Amniotic epithelial cell (primary cell): ENCODE measurements at places on chromosomes 1 and 21.
A peak's percentile ranks its signal among the peaks of the same experiment; 100 is the strongest.

DNA sequence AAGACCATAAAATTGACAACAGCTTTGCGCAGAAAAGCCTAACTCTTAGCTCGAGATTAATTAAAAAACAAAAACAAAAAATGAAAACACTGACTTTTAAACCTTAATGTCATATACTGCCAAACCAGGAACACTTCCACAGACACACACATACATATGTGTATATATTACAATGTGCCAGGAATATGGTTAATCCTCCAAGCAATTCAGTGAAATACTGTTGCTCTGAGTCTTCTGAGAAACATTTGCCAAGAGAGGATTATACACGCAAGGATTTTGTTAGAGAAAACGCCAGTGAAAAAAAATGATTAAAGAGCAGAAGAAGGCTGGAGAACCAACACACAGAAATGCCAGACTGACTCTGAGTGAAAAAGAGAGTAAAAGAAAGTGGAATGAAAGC lies 116.7 kb upstream of the CHRM3 start:
- peak; percentile 27 for DNase-seq

DNA sequence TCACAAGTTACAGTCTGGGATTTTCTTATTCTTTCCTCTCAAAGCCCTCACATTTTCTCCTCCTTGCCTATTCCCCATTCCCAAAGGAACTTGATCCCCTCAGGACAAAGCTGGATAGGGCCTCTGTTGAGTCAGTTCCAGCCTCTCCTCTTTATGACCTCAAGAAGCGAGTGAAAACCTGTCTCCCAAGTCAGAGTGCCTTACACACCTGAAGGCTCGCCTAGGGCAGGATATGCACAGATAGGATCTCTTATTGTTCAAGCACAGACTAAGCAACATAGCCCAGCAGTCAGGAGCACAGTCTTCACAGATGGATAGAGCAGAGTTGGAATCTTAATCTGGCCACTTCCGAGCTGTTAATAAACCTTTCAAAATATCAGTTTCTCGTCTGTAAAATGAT lies 60.8 kb upstream of the PRRC2C start:
- no peak for DNase-seq

DNA sequence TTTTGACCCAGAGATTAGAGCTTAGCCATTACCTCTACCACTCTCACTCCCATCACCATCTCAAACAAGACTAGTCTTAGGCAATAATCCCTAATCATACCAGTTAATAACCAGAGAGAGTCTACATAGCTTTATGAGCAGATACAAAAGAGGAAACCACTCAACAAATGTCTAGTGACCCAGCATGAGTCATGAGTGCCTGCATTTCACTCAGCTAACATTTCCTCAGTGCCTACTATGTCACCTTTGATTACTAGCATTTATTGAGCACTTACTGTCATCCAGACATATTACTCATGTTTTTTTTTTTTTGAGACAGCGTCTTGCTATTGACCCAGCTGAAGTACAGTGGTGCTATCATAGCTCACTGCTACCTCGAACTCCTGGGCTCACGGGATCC lies 35.9 kb upstream of the GALNT2 start:
- peak; percentile 11 for DNase-seq

- DNase-seq: no peak
These were observed 6.8 kb downstream of the SMIM1 start for GRCh38 chr1:3779265-3779911.

DNA sequence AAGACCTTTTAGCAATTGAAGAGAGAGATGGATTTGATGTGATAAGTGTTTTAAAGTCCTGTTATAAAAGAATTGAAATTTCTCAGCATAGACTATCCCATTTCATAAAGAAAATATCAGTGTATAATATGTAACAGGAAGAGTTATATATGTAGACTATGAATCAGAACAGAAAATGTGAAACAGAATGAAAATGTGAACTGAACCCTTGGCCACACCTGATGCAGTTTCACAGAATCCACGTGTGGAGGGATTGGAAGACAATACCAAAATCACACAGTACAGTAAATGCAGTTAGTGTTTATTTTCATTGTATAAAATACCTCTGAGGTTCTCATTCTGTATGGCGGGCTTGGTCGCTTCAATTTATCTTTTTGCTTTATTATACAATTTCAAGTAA lies 9.9 kb upstream of the SLAMF1 start:
- DNase-seq: no peak

- no peak for DNase-seq
These were observed 1528.6 kb upstream of the TPTE start for GRCh38 chr21:8992731-8993174.

DNA sequence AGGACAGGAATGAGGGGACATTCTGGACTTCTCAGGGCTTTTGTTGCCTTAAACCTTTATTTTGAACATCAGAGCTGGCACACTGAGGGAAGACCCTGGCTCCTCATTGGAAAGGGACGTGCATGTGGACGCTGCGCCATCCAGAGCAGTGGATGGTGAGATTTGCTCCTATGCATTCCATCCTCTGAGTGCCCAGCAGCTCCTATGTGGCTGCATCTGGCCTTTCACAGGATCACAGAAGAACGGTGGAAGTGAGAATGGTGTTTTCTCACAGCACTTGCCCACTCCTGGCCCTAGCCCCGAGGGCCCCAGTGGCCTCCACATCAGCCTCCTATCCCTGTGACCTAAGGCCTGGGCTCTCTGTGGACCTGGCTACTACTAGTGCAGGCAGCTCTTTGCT lies 20.6 kb upstream of the CCDC190 start:
- no peak for DNase-seq

DNA sequence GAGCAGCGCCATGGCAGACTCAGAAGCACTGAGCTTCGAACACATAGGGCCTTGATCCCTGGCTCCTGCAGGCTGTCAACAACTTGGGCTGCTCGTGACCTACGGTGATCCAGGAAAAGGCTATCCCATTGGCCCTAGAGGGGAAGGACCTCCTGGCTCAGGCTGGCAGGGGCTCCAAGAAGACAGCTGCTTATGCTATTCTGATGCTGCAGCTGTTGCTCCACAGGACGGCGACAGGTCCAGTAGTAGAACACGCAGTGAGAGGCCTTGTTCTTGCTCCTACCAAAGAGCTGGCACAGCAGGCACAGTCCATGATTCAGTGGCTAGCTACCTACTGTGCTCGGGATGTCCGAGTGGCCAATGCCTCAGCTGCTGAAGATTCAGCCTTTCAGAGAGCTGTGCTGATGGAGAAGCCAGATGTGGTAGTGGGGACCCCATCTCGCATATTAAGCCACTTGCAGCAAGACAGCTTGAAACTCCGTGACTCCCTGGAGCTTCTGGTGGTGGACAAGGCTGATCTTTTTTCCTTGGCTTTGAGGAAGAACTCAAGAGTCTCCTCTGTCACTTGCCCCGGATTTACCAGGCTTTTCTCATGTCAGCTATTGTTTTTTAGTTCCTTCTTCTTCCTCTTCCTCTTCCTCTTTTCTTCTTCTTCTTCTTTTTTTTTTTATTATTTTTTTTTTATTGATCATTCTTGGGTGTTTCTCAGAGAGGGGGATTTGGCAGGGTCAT lies 18.9 kb downstream of the ITLN2 start:
- no peak for DNase-seq

- no peak for DNase-seq
These were observed 517.5 kb downstream of the PLPP3 start for GRCh38 chr1:56061824-56062223.

- no peak for DNase-seq
These were observed 84.3 kb downstream of the CAMTA1 start for GRCh38 chr1:6869545-6869944.

- peak; percentile 49 for DNase-seq
These were observed at the start of gene PEA15 for GRCh38 chr1:160205242-160206035. PEA15 (plus strand) TSS chr1:160205384; CDS start chr1:160211545, 6,161 bp downstream.

DNA sequence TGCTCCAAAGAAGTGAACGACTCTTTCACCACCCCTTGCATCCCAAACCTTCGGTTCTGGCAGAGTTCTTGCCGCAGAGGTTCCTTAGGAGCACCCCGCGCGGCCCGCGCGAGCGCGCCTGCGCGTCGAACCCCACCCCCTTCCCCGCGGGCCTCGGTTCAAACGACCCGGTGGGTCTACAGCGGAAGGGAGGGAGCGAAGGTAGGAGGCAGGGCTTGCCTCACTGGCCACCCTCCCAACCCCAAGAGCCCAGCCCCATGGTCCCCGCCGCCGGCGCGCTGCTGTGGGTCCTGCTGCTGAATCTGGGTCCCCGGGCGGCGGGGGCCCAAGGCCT lies at the start of gene C1orf56:
TSS of gene C1orf56 (plus strand) at position 161 of the 334 bp plus-strand sequence. CDS start at position 258, 97 bp downstream.
- DNase-seq: peak; percentile 65

DNA sequence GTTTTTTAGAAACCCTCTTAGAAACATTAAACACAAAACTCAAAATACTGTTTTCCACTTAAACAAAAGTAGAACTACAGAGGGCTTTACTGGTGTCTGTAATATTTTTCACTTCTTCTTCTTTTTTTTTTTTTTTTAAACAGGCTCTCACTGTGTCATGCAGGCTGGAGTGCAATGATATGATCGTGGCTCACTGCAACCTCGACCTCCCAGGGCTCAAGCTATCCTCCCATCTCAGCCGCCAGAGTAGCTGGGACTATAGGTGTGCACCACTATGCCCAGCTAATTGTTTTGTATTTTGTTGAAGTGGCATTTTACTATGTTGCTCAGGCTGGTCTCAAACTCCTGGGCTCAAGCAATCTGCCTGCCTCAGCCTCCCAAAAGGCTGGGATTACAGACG lies 194.8 kb downstream of the DAB1 start:
- no peak for DNase-seq

- no peak for DNase-seq
These were observed 7.6 kb downstream of the AGPAT3 start for GRCh38 chr21:43872531-43873197.
